Activated CD8-positive, alpha-beta T cell treated with anti-CD3 and anti-CD28 coated beads for 36 hours (primary cell): ENCODE measurements at places on chromosomes 3 and 15. TPM values are rescaled to one million over a fixed set of nuclear protein-coding genes. Genes with fewer than 3 reads are reported as not detected.

DNA sequence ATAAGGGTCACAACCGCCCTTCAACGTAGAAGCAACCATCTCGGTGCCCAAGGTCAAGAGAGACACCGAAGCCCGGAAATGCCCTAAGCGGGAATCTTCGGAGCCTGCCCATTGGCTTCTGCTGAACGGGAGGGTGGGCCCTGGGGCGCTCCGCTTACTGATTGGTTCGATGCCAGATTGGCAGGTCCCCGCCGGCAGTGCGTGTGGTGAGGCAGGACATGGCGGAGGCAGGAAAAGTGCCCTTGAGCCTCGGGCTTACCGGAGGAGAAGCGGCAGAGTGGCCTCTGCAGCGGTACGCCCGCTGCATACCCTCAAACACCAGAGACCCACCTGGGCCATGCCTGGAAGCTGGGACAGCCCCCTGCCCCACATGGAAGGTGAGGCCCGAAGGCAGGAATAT lies at the start of gene REC114:
TSS of gene REC114 (plus strand) at position 197 of the 400 bp plus-strand sequence. CDS start at position 219, 22 bp downstream.
- peaks cover 19% of the 10 kb centered on the region for H3K27me3 ChIP-seq
- no peak within 1 kb of the TSS for H3K27ac ChIP-seq
- H3K4me3 ChIP-seq, result no peak within 1 kb of the TSS
- no peaks in the 10 kb centered on the region for H3K4me1 ChIP-seq
- H3K36me3 ChIP-seq, result no peaks in the 10 kb centered on the region

DNA sequence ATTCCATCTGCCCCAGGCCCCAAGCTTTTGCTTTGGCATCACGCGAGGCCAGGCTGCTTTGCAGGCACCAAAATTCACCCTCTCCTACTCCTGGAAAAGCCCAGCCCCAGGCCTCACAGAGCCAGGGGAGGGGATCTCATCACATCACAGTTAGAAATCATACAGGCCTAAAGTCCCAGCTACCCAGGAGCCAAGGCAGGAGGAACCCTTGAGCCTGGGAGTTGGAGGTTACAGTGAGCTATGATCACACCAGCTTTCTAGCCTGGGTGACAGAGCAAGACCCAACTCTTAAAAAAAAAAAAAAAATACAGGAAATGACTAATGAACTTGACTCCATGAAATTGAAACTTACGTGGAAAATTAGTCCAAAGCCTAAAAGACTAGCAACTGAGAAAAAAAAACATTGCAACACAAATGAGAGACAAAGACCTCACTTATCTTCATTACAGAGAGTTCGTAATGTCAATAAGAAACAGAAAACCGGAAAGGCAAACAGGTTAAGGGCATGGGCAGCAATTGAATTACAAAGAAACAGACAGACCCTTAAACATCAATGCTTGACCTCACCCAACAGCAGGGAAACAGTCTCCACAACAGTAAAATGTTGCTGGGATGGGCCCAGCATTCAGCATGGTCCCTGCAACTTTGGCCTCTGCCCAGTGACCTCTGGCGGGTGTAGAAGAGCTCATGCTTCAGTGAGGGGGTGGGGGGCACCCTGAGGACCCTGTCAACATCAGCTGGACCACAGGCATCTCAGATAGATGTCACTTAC lies 151.5 kb downstream of the LRRK1 start:
- H3K27ac ChIP-seq, result peak overlapping the region; percentile 58
- DNase-seq, result no peak
- peaks cover 9% of the 10 kb centered on the region for H3K4me1 ChIP-seq
- no peaks in the 10 kb centered on the region for H3K27me3 ChIP-seq
- H3K4me3 ChIP-seq, result no peak overlapping the region

DNA sequence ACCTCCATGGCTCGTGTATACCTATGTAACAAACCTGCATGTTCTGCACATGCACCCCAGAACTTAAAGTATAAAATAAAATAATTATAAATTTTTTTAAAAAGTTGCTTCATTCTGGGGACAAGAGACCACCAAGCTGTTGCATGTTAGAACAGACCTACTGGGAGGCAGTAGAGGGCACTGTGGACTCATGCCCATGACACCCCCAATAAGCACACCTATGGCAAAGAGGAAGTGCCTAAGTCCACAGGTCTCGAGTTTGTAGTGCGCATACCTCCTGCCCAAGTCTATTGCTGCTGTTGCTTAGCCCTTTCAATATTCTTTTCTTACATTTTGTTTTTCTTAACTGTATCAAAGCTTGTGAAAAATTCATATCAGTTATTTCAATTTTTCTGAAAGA lies 267.9 kb upstream of the THBS1 start:
- no peak overlapping the region for H3K4me3 ChIP-seq
- no peaks in the 10 kb centered on the region for H3K36me3 ChIP-seq
- H3K4me1 ChIP-seq, result no peaks in the 10 kb centered on the region
- peak; percentile 26 for DNase-seq

DNA sequence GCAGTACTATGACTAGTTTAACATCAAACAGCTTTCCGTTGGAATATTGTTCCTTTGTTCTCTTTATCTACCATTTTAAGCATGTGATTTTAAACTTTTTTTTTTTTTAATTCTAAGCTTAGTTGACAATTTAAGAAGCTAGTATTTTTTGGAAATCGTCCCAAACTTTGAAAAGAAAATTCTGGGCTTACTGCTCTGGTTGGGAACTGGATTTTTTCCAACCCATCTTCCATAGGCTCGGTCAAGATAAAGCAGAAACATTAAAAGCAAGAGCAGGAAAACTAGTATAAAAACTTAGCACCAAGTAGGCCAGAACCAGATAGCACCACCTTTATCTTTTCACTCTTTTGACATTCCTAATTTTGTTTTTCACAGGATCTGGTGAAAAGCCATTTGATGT lies 49.9 kb downstream of the TSC22D2 start:
- no peak for DNase-seq
- H3K36me3 ChIP-seq, result peaks cover 15% of the 10 kb centered on the region
- peaks cover 5% of the 10 kb centered on the region for H3K4me1 ChIP-seq
- no peaks in the 10 kb centered on the region for H3K27me3 ChIP-seq
- H3K4me3 ChIP-seq, result no peak overlapping the region

DNA sequence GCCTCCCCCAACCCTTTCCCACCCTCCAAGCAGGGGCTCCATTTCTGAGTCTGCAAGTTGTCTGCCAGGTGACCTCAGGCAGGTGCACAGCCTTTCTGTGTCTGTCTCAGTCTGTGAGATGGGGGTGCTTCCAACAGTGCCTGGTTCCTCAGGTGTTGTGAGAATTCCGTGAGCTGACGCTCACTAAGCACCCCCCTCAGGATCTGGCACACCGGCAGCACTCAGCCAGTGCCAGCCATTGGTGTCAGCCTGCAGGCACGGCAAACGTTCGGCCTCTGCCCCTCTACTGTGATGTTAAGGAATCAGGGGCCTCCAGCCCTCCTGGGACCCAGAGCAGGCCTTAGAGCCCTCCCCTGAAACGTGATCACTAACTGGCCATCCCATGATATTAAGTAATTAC lies 2.4 kb downstream of the KLF15 start:
- H3K27ac ChIP-seq, result no peak overlapping the region
- DNase-seq, result no peak
- H3K27me3 ChIP-seq, result peaks cover 32% of the 10 kb centered on the region
- no peak overlapping the region for H3K4me3 ChIP-seq

- H3K36me3 ChIP-seq, result no peaks in the 10 kb centered on the region
- H3K4me1 ChIP-seq, result no peaks in the 10 kb centered on the region
- peaks cover 2% of the 10 kb centered on the region for H3K27me3 ChIP-seq
- no peak overlapping the region for H3K27ac ChIP-seq
- no peak overlapping the region for H3K4me3 ChIP-seq
Measured at GRCh38 chr15:29242456-29243242, 27.0 kb downstream of the NSMCE3 start.

Gene MINAR1
- total RNA-seq, result 0.45 TPM

- H3K4me1 ChIP-seq, result peaks cover 14% of the 10 kb centered on the region
- H3K27me3 ChIP-seq, result no peaks in the 10 kb centered on the region
- H3K27ac ChIP-seq, result no peak overlapping the region
- no peak for DNase-seq
- peaks cover 3% of the 10 kb centered on the region for H3K36me3 ChIP-seq
Measured at GRCh38 chr3:106058475-106058874, 189.7 kb upstream of the CBLB start.

Gene RTP4
- total RNA-seq, result 3.4 TPM

GRCh38 chr3:14791343-14791945 lies 27.3 kb upstream of the FGD5 start:
- no peaks in the 10 kb centered on the region for H3K4me1 ChIP-seq
- no peak overlapping the region for H3K27ac ChIP-seq
- peak; percentile 76 for DNase-seq
- peaks cover 15% of the 10 kb centered on the region for H3K27me3 ChIP-seq
- no peaks in the 10 kb centered on the region for H3K36me3 ChIP-seq
- H3K4me3 ChIP-seq, result no peak overlapping the region

DNA sequence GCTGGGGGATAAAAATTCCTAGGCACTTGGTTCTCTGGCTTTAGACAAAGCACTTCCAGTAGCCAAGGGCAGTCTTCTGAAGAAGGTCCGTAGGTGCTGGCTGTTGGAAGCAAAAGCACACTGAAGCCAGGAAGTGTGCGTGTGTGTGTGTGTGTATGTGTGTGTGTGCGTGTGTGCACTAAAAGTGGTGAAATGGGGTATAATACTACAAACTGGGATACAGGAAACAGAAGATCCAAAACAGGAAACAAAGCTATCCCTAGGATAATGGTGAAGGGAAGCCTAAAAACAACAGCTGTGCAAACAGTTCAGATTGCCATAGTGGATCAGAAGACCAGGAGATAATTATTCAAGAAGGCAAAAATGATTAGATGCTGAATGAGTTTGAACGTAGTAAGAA lies 103.4 kb downstream of the IL20RB start:
- H3K4me1 ChIP-seq, result no peaks in the 10 kb centered on the region
- H3K4me3 ChIP-seq, result no peak overlapping the region
- no peak overlapping the region for H3K27ac ChIP-seq
- H3K36me3 ChIP-seq, result no peaks in the 10 kb centered on the region
- H3K27me3 ChIP-seq, result peaks cover 11% of the 10 kb centered on the region

DNA sequence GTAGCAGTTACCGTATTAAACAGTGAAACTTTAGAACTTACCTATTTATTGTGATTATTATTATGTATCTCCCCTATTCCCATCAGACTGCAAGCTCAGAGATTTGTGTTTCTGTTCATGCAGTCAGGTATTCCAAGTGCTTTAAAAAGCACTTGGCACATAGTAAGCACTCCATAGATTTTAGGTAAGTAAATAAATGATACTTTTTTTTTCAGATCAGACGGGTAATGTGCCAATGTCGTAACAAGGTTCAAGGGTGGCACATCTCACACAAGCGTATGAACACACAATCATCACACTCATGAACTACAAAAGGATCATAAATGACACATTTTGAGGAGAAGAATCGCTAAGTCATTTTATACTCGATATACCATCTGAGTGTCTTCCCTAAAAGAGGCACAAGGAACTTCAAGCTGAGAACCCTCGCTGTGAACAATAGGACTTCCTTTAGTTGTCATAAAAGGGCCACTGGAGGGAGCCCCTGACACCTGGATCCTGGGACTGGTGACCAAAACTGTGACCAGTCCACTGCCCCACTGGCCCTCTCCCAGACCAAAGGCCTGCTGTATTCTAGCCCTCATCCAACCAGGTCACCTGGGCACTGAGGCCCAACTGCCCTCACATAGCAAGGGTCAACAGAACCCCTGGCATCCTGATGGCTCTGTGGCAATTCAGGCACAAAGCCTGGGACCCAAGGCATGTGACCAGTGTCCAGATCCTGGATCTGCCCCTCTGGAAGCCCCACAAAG lies 32.1 kb downstream of the KIF9 start:
- H3K4me3 ChIP-seq, result no peak overlapping the region
- peak; percentile 10 for DNase-seq
- H3K27ac ChIP-seq, result no peak overlapping the region
- no peaks in the 10 kb centered on the region for H3K36me3 ChIP-seq

- no peaks in the 10 kb centered on the region for H3K36me3 ChIP-seq
- no peak overlapping the region for H3K4me3 ChIP-seq
- no peak for DNase-seq
- no peak overlapping the region for H3K27ac ChIP-seq
- no peaks in the 10 kb centered on the region for H3K27me3 ChIP-seq
Measured at GRCh38 chr3:174125267-174125824, 727.8 kb downstream of the NLGN1 start.

- no peak overlapping the region for H3K27ac ChIP-seq
- H3K4me1 ChIP-seq, result peaks cover 64% of the 10 kb centered on the region
- H3K27me3 ChIP-seq, result no peaks in the 10 kb centered on the region
- no peak for DNase-seq
Measured at GRCh38 chr3:31573036-31573779, 40.5 kb downstream of the STT3B start.

Gene SI
- not detected for total RNA-seq

GRCh38 chr3:128463771-128464170 lies 2.9 kb downstream of the DNAJB8 start:
- no peaks in the 10 kb centered on the region for H3K36me3 ChIP-seq
- no peak overlapping the region for H3K27ac ChIP-seq
- H3K4me3 ChIP-seq, result no peak overlapping the region

Gene GP5
- 0.72 TPM for total RNA-seq

Gene ARID3B
- 35.2 TPM for total RNA-seq

DNA sequence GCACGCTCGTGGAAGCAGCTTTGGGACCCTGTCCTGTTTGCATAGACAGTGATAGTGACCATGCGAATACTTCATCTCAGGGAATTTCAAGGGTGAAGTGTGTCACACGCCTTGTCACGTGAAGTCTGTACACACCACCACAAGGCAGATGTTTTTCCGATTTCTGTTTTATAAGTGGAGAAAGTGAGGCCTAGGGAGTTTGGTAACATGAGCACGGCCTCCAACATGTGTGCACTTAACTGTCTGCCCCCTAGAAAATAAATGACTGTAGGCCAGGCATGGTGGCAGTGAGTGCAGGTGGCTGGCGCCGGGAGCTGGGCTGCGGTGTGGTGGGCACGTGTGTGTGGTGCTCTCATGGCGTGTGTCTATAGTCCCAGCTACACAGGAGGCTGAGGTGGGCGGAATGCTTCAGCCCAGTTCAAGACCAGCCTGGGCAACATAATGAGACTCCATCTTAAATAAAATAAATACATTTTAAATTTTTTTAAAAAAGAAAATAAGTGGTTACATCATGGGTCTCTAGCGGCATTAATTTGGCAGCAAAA lies 42.0 kb downstream of the WHAMM start:
- H3K36me3 ChIP-seq, result no peaks in the 10 kb centered on the region
- no peak for DNase-seq
- no peak overlapping the region for H3K4me3 ChIP-seq
- H3K27ac ChIP-seq, result no peak overlapping the region
- no peaks in the 10 kb centered on the region for H3K27me3 ChIP-seq

Gene GUCA1C
- not detected for total RNA-seq

GRCh38 chr3:174094669-174095068 lies 697.1 kb downstream of the NLGN1 start:
- no peaks in the 10 kb centered on the region for H3K36me3 ChIP-seq
- no peak for DNase-seq
- no peaks in the 10 kb centered on the region for H3K27me3 ChIP-seq
- H3K4me1 ChIP-seq, result no peaks in the 10 kb centered on the region

Gene GPR149
- total RNA-seq, result not detected

GRCh38 chr15:35874260-35874905 lies 328.4 kb upstream of the DPH6 start:
- no peak overlapping the region for H3K4me3 ChIP-seq
- H3K36me3 ChIP-seq, result no peaks in the 10 kb centered on the region

Gene WDR76
- total RNA-seq, result 69.9 TPM

- H3K4me3 ChIP-seq, result no peak overlapping the region
- H3K36me3 ChIP-seq, result no peaks in the 10 kb centered on the region
- DNase-seq, result no peak
- no peaks in the 10 kb centered on the region for H3K27me3 ChIP-seq
- peak overlapping the region; percentile 74 for H3K27ac ChIP-seq
Measured at GRCh38 chr15:35043373-35044095, 41.6 kb downstream of the NANOGP8 start.

- H3K27me3 ChIP-seq, result no peaks in the 10 kb centered on the region
- no peaks in the 10 kb centered on the region for H3K36me3 ChIP-seq
- H3K27ac ChIP-seq, result no peak overlapping the region
- no peak overlapping the region for H3K4me3 ChIP-seq
- no peaks in the 10 kb centered on the region for H3K4me1 ChIP-seq
- no peak for DNase-seq
Measured at GRCh38 chr3:64789111-64789510, 101.3 kb upstream of the ADAMTS9 start.
